ENCODE measurements at places on chromosomes 1 and 21.

DNA sequence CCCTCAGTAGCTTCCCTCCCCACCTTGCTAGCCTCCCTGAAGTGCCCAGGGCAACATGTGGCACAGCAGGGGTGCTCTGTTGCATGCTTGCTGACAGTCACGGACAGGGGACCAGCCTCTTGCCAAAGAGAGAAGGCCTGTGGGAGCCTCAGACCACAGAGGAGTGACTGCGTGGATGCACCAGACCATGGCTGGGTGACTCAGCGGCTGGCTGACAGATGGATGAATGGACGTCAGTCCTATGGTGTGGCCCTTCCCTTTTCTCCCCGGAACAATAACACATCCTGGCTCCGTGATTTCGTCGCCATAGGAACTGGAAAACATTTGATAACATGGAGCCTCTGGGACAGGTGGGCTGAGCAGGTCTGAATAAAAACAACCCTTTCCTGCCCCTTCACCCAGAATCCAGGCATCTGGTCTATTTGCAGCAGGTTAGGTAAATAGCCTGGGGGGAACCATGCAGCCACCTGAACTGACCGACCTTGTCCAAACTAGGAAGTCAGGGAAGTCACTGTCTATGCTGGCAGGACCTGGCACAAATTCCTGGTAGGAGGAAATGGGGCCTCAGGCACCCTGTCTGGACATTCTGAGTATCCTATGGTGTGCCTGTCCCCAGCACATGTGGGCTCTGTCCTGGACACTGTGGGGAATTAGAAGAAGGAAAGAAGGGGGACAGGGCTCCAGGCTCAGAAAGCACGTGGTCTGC lies 53.3 kb downstream of the NENF start:
- DNase-seq: peak; percentile 97

DNA sequence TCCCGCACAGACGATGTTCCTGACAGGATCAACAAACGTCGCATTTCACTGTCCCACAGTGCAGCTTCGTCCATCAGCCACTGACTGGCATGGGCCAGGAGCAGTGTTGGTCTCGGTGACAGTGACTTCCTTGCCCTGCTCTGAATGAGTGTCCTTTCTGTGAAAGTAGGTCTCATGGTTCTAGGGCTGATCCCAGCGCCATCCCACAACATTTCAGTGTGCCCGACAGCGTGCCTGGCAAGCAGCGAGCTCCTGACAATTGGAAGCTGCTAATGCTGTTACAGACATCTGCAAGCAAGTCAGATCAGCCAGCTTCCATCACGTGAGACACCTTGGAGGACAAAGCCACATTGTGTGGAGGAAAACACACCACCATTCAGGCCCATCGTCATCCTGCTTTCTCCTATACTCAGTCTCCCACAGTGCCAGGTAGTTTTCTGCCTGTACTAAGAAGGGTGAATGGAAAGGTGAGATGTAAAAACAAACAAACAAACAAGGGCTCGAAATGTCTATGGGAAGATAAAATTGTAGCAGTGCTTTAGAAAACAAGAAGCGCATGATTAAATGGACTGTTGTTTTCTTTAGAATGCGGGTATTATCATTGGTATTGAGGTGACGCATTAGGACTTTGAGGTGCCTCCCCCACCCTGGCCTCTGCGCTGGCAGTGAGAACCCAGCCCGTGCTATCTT lies 21.9 kb downstream of the ERRFI1 start:
- peak; percentile 54 for DNase-seq

GRCh38 chr1:52423771-52424170 lies 19.4 kb downstream of the PRPF38A start:
- DNase-seq: no peak

- no peak for DNase-seq
These were observed 49.4 kb upstream of the RGS7 start for GRCh38 chr1:241406421-241406820.

GRCh38 chr1:8903410-8903809 lies 24.9 kb upstream of the ENO1 start:
- peak; percentile 32 for DNase-seq
